NCI-H1092 (cell line): ENCODE measurements at places on chromosomes 2 and 18.

- no peak for DNase-seq
These were observed 38.4 kb downstream of the C1QL2 start for GRCh38 chr2:119119999-119120756.

- DNase-seq: no peak
These were observed 27.9 kb upstream of the PTMA start for GRCh38 chr2:231680285-231680991.

DNA sequence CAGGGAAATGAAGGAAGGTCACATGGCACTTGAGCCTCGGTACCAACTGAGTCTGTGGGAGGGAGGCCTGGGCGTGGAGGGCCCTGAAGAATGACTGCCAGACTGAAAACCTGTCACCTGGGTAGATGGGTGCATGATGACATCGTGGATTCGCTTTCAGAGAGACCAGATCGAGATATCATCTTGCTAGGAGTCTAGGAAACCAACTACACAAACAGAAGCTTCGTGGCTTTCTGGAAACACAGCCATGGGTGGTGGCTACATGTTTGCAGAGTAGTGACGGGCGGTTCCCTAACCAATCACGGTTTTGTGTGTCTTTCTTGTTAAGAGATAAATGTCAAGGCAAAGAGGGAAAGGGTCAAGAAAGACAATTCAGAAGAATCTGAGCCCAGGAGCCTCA is 155.0 kb downstream of the EIPR1 start:
- DNase-seq: no peak

- DNase-seq: no peak
These were observed 11.6 kb upstream of the NAB1 start for GRCh38 chr2:190637281-190637734.

GRCh38 chr2:42339191-42339912 is 21.7 kb downstream of the COX7A2L start:
- no peak for DNase-seq

GRCh38 chr18:73669297-73669696 is 478.3 kb downstream of the FBXO15 start:
- DNase-seq: no peak

GRCh38 chr2:183456177-183456576 is 331.9 kb downstream of the NUP35 start:
- no peak for DNase-seq

GRCh38 chr18:55751476-55751875 is 163.5 kb upstream of the TCF4 start:
- no peak for DNase-seq

DNA sequence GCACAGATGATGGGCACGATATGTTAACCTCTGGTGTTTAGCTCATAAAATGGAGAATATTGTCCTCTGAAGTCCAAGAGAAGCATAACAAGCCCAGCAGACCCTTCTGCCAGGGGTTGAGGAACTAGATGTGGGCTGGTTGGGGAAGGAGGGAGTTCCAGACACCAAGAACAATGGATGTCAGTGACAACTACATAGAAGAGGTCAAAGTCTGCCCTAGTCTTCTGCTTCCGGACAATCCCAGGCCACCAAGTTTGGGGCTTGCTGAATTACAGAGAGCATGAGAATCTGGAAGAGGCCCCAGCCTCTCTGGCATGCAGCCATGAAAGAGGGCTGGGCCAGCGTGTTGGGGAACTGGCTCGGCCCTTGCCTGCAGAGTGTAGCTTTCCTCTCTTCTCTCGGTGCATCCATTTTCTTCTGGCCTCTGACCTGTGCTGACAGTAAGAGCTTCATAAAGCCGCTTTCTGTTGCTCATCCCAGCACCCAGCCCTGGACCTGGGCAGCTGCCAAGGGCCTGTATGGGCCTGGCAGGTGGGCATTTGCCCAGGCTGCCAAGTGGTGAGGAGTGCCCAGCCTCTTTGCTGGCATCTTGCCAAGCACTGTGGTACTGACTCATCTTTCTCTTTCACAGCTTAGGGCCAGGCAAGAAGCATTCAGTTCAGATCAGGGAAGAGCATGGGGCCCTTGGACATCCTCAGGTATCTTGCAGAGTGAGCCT is 14.6 kb upstream of the LAPTM4A start:
- peak; percentile 87 for DNase-seq

DNA sequence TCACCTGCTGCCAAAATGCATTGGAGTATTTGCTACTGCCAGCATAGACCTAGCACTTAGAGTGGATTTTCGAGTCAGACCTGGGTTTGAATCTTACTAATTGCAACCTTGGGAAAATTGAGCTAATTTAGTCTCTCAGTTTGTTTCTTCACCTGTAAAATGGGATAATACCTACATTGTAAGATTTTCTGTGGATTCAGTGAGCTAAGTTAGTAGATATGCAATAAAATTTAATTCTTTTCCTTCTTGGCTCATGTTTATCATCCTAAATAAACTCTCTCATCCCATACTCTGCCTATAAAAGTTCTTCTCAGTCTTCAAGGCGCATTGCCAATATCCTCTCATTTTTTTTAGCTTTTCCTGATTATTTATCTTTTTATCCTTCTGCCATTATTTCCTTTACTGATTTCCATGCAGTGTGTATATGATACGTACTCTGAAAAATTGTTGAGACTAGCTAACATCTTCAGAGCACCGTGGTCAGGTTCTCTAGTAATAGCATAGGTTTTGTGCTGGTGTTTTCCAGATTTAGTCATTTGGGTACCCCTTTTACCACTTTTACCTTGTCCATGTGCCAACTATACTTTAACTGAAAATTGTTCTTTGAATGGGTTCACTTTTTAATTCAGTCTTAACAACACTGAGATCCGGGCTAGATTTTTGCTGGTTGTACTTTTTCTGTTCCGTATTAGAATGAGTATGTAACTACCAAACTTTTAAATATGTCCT is 7.3 kb downstream of the CEP192 start:
- no peak for DNase-seq

GRCh38 chr18:40163254-40163653 is 1791.8 kb upstream of the PIK3C3 start:
- no peak for DNase-seq

- DNase-seq: no peak
These were observed 164.3 kb downstream of the TWIST2 start for GRCh38 chr2:239012228-239012627.

DNA sequence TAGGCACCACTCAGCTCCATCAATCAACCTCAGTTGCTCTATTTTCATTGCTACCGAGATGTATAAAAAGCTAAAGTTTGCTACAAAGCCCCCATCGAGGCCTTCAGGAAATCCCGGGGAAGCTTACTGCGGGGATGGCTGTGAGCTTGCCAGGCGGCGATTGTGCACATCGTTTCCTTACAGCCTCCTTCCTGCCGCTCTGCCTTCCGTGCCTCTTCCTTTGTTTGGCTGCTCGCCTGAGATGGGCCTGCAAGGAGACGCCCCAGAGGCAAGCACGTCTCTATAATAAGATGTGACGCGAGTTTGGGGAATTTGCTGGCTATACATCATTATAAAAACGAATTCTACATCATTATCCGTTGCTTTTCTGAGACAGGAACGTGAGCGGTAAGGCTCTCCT is 41.6 kb downstream of the DHRS9 start:
- no peak for DNase-seq

- DNase-seq: no peak
These were observed 1785.3 kb upstream of the CELF4 start for GRCh38 chr18:39350945-39351344.

DNA sequence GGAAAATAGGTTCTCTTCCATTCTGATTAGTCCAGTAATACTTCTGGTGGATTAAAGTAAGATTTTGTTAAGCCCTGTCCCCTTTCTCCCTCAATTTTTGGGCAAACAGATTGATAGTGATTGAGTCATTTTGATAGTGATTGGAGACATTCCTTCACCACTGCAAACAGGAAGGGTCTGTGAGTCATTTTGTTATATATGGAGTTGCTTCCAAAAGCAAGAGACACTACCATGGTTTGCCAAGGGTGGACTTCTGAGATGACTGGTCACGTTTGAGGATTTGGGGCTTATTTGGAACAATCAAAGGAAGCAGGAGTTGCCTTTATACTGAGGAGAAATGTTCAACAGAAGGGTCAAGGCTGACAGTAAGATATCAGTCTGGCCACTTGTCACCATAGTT is 249.9 kb downstream of the PARD3B start:
- no peak for DNase-seq

DNA sequence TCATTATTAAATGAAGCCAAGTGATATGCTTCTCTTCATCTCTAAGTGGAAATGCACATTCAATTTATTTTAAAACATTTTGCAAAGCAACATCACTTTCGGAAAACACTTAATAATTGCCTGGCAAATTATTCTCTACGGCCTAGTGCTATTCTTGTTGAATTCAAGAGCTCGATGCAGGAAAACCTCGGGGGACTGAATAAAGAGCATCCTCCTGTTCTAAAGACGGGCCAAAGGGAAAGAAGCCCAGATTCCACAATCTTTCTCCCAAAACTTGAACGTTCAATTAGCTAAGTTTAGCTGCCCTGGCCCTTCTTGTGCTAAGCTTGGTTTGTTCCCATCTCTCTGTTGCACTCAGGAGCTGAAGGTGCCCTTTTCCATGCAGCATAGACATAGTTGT is 23.2 kb upstream of the SEH1L start:
- no peak for DNase-seq

DNA sequence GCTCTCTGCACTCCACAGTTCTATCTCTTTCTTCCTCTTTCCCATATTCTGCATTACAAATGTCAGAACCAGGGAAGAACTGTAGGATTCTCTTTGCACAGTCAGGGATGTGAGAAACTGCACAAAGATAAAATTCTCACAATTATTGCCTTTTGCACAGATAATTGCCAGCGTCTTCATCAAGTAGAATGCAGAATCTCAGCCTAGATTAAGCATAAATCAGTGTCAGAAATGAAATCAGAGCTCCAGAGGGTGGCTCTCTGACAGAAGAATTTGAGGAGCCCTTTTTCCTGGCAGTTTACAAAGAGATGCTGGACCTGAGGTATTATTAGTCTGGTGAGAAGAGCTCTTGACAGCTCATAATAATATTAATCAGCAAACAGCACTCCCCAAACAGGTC is 173.1 kb downstream of the PTH2R start:
- peak; percentile 32 for DNase-seq

GRCh38 chr2:55408918-55409868 is 10.5 kb downstream of the CCDC88A start:
- no peak for DNase-seq

GRCh38 chr18:7723558-7723957 is 156.4 kb downstream of the PTPRM start:
- no peak for DNase-seq

DNA sequence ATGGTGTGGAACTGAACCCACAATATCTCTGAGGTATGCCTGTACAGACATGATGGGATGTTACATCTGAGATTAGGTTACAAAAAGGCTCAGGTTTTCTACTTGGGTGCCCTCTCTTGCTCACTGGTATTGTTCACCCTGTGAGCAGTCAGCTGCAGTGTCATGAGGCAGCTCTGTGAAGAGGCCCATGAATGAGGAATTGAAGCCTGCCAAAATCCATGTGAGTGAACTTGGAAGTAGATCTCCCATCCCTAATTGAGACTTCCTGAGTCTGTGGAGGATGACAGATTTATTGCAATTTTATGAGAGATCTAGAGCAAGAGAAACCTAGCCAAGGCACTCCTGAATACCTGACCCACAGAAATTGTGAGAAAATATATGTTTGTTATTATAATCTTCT is 404.9 kb upstream of the ZEB2 start:
- no peak for DNase-seq

DNA sequence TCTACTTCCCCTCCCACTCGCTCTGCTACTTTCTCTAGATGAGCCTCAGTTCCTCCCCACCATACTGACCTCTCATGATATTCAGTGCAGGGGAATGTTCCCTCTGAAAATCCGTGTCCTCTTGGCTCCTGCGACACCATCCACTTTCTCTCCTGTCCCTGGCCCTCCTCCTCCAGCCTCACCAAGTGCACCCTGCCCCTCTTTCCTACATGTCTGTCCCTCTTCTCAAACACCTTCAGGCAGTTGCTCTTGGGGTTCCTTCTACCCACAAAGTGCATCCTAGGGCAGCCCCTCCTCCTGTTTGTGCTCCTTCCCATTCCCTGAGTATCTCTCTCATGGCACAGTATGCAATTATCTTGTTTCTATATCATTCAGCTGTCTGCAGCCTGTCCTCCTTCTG is 246.4 kb upstream of the RAB6C start:
- no peak for DNase-seq

DNA sequence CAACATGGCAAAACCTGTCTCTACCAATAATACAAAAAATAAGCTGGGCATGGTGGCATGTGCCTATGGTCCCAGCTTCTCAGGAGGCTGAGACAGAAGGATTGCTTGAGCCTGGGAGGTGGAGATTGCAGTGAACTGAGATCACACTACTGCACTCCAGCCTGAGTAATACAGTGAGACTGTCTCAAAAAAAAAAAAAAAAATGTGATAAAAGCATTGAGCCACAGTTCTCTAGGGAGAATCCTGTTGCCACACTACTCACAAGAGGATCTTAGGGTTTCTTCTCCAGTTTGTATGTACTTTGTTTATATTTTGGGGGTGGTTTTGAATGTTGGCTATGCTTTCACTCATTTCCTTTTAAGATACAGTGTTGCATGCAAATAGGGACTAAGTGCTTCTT is 62.0 kb downstream of the TMEM185B start:
- no peak for DNase-seq

GRCh38 chr2:143906850-143907249 is 613.1 kb downstream of the ZEB2 start:
- DNase-seq: no peak

DNA sequence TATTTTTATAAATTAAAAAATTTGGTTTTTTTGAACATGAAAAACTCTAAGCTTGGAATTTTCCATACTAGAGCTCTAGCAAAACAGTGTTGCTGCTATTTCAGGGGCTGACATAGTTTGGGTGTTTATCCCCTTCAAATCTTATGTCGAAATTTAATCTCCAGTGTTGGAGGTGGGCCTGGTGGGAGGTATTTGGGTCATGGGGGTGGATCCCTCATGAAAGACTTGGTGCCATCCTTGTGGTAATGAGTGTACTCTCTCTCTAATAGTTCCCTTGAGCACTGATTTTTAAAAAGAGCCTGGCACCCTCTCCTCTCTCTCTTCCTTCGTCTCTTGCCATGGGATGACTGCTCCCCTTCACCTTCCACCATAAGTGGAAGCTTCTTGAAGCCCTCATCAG is 244.6 kb upstream of the UBE2E3 start:
- no peak for DNase-seq

DNA sequence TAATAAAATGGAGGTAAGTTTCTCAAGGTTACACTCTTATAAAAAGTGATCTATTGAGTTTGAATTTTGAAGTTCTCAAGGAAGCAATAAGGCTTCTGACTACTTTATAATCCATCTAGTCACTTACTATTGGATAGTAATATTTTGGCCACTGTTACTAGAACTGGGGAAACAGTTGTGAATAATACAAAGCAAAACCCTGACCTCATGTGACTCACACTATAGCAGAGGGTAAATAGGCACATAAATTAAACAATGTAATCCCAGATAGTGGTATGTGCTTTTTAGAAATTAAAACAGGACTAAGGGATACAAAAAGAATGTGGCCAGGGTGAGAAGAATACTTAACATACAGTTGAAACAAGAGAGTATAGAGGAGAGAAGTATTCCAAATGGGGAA is 78.6 kb downstream of the CALCRL start:
- no peak for DNase-seq

GRCh38 chr2:144631636-144632035 is 111.7 kb upstream of the ZEB2 start:
- no peak for DNase-seq
